ENCODE measurements at places on chromosomes 2 and 18. TPM values are rescaled to one million over a fixed set of nuclear protein-coding genes. Genes with fewer than 3 reads are reported as not detected.

The FZD7 gene
- polyA plus RNA-seq, result 1.4 TPM

The CHPF gene
- 44.2 TPM for polyA plus RNA-seq

The PAX3 gene
- polyA plus RNA-seq, result not detected

The RASGRP3 gene
- polyA plus RNA-seq, result 2.5 TPM

The HMSD gene
- not detected for polyA plus RNA-seq

The IL1RL1 gene
- 11.5 TPM for polyA plus RNA-seq

The DES gene
- polyA plus RNA-seq, result 58.4 TPM

The NT5C1B gene
- not detected for polyA plus RNA-seq

The GPR45 gene
- not detected for polyA plus RNA-seq

The USP34 gene
- 109 TPM for polyA plus RNA-seq

The HOXD1 gene
- 0.20 TPM for polyA plus RNA-seq

The PLEKHH2 gene
- 5.5 TPM for polyA plus RNA-seq

The FBXO48 gene
- 2.8 TPM for polyA plus RNA-seq

GRCh38 chr2:57550912-57551311 lies 495.7 kb upstream of the VRK2 start:
- DNase-seq, result no peak

GRCh38 chr2:52311862-52312261 lies 1279.9 kb upstream of the NRXN1 start:
- no peak for DNase-seq

GRCh38 chr2:112488201-112488600 lies 6.2 kb downstream of the TTL start:
- no peak for DNase-seq

DNA sequence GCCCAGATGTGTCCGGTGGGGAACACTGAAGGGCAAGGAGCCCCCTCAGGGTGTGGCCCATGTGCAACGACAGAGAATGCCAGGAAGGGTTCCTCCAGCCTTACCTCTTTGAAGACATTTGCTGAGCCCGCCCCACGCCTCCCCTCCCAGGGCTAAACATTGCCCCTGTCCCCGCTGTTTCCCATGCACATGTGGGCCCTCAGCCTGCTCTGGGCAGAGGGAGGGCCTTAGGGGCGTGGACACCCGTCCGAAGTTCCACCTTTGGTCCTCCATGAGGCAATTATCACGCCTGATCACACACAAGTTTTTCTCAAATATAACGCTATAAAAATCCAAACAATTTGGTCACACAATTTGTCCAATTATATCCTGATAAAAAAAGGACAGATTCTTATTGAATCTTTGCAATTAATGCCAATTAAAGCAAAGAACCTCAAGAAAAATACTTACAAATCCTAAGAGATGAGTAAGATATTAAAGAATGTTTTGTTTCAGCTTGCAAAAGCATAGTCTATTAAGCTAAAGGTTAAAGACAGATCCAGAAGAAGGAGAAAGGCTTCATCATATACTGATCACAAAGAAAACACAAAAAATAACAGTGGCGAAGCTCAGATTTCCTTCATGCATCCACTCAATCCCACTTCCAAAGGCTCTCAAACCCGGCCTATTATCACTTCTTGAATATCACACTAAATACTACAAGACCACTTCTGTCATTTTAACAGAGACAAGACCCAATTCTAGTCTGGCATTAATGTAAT lies 55.2 kb upstream of the LDLRAD4 start:
- no peak for DNase-seq

DNA sequence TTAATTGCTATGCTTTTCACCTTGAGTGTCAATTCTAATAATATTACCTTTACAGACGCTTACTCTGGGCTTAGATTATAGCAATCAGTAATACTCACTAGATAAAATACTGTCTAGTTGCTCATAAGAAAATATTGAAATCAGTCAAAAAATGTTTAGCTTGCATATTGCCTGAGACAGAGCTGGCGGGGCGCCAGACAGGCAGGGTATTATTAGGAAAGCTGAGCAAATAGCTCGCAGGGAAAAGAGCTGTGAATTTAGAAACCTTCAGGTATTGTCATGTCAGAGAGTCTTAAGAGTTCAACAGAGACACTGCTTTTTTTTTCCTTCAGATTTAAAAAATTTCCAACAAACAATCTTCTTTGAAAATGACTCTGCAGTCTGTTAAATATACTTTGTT lies 118.4 kb downstream of the MEIS1 start:
- peak; percentile 82 for DNase-seq

- no peak for DNase-seq
Measured at GRCh38 chr2:241373446-241373845, 17.4 kb downstream of the FARP2 start.

GRCh38 chr2:207327513-207327912 lies 161.8 kb upstream of the KLF7 start:
- no peak for DNase-seq

- DNase-seq, result no peak
Measured at GRCh38 chr2:25368660-25369059, 26.9 kb upstream of the DNMT3A start.

GRCh38 chr2:13884291-13884976 lies 748.1 kb upstream of the LRATD1 start:
- DNase-seq, result no peak

DNA sequence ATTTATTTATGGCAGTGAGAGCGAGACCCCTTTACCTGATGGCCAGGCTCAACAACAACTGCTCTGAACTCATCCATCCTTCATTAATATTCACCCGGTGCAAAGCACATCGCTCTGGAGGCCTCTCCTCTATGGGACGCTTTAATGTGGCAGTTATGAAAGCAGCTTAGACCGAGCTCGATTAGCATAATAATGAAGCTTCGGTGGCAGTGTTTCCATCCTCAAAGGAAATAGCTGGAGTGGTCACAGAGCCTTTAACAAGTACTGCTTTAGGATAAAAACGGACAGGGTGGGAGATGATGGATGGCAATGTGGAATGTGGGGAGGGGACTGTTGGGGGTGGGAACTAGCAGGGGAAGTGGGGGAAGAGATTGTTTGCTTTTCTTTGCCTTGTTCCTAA lies 243.9 kb downstream of the SLC4A3 start:
- no peak for DNase-seq

GRCh38 chr2:237920673-237921072 lies 46.1 kb upstream of the UBE2F start:
- DNase-seq, result no peak

- DNase-seq, result no peak
Measured at GRCh38 chr2:121567957-121568409, 37.3 kb downstream of the RNU4ATAC start.

DNA sequence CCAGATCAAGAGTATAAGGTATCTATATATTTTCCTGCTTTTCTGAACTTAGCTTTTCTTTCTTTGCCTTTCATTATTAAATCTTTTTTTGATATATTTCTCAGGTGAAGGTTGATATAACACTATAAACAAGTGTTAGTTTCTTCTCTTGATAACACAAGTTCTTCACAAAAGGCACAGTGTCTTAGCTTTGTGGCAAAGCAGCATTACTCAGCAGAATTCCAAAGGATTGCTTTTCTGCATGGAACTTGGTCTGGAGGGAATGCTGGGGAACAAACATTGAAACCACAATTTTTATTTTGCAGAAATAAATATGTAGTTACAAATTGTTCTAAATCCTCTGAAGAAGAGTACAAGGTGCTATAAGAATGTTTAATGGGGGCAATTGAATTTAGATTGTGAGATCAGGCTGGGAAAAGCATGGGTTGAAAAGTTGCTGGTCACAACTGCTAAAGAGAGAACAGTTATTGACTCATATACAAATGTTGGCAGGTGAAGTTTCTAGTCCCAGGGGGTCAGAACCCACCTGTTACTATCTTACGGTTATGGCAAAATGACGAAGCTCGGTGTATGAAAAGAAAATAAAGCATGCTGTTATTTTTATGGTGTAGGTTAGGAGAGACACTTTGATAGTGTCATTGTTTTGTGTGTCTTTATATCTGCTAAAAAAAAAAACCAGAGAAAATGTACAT lies 68.2 kb downstream of the UBR3 start:
- no peak for DNase-seq

- no peak for DNase-seq
Measured at GRCh38 chr2:159953136-159953823, 109.1 kb downstream of the PLA2R1 start.

DNA sequence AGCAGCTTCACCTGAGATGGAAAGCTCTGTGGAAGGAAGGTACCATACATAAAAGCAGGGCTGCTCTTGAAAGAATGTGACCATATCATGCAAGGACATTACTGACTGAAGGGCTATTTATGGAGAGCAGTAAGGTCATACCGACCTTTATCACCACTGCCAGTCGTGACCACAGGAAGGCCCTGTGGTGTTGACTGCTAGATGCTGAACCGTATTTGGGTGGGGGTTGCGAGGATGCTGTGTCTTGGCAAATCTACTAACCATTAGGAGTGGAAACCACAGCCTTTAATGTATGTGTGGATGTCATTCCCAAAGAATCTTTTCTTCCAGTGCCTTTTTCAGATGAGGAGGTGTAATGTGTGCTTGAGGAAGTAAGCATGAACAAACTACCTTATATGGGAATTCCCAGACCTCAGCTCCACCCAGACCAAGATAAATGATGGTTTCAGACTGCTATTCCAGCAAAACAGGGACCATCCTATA lies 60.8 kb downstream of the LIMS1 start:
- DNase-seq, result peak; percentile 57

DNA sequence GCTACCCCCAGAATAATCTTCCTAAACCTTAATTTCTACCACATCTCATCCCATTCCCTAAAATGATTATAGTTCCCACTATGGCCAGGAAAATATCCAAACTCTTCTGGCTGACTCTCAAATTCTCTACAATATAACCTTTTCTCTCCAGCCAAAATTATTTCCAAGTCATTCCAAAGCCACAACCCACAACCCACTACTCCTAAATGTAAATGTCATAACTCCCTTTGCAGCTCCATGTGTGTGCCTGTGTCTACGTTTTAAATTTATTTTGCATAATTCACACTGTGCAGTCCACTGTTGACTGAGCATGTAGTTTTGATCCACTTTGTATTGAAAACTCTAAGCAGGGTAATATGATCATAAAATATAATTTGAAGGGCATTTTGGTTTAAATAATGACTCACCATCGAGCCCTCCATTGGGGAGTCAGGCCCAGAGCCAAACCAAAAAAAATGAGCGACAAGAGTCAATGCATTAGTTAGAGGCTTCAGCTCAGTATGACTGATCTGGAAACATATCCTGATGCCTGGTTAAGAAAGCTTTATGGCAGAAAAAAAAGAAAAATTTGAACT lies 171.0 kb downstream of the AFF3 start:
- DNase-seq, result no peak

GRCh38 chr2:223993634-223994232 lies 36.5 kb downstream of the MRPL44 start:
- DNase-seq, result peak; percentile 79

DNA sequence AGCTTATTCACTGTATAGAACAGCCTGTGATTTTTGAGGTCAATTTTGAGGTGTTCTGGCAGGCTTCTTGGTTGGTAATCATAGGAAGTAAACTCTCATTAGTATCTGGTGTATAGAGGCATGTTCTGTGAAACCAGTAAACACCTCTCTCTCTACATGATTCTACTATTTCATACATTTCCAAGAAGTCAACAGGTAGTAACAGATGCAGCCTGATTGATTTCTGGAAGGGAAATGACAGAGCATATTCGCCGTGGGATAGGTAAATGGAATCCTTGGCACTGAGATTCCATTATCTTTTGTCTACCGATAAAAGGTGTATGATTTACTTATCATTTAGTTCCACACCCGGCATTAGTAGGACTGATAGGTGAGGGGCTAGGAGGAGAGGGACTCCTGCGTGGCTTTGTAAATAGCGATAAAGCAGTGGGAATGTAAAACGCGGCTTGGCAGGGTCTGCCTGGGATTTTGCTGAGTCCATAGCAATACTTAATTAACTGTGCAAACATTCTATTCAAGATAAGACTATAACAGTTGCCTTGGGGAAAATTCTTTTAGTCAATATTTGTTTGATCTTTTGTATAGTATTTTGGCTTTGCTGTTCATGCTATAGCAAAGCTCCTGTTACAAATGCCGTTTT lies 32.3 kb downstream of the LYPD6B start:
- no peak for DNase-seq

- DNase-seq, result no peak
Measured at GRCh38 chr2:67465623-67466022, 68.5 kb downstream of the ETAA1 start.

GRCh38 chr2:62306751-62307468 lies 111.0 kb downstream of the B3GNT2 start:
- peak; percentile 37 for DNase-seq

GRCh38 chr18:10898417-10898974 lies 250.9 kb downstream of the PIEZO2 start:
- no peak for DNase-seq

- no peak for DNase-seq
Measured at GRCh38 chr2:57450170-57450569, 596.4 kb upstream of the VRK2 start.

DNA sequence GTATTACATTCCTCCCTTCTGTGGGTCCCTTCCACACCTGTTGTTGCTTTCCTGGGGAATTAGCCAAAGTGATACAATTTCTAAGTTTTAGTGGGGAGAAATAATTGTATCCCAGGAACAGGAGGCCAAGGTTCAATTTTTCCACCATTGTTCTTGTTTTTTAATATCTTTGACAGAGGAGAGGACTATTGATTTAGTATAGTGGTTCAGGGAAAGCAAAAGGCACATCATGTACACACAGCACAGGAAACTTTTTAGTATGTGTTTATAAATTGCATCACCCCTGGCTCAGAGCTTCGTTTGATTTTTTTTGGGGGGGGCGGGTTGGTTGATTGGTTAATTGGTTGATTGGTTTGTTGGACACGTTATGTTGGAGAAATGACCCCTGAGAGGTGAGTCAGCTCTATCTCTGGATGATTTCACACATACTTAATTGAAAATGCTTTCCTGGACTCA lies 431.6 kb downstream of the PID1 start:
- DNase-seq, result no peak

- no peak for DNase-seq
Measured at GRCh38 chr2:10161961-10162441, 39.5 kb downstream of the RRM2 start.

DNA sequence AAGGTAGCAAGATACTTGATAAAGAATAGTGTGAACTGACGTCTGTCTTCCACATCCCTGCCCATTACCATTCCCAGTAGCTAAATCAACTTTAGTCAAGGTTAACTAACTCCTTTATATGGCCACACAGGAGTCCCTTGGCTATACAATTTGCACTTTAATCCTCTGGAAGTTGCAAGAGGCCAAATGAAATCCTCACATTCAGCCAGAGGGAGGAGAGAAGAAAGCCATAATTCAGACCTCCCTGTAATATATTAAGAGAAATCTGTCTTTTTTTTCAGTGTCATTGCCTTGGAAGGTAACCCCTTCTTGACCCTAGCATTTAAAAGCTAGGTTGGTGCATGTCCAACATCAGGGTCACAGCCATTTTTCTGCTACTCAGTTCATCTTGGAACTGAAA lies 317.8 kb downstream of the NRXN1 start:
- DNase-seq, result no peak

Measured in adrenal gland (tissue), 19 donors.